ENCODE measurements at places on chromosomes 4 and X.

DNA sequence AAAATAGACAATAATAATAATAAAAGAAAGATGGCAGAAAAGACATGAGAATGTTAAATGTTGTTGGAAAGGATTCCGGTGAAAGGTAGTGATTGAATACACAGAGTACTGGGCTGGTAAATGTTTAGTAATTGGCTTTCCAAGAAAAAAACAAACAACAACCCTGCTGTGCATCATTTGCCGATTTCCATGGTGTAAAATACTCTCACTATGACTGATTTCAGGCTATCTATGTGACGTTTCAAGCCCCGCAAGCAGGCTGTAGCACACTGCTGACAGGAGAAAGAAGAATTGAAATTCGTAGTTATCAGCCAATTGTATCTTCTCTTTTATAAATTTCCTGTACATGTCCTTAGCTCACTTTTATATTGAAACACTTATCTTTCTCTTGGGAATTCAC is 13.6 kb upstream of the SEPTIN6 start:
- DNase-seq, result no peak

DNA sequence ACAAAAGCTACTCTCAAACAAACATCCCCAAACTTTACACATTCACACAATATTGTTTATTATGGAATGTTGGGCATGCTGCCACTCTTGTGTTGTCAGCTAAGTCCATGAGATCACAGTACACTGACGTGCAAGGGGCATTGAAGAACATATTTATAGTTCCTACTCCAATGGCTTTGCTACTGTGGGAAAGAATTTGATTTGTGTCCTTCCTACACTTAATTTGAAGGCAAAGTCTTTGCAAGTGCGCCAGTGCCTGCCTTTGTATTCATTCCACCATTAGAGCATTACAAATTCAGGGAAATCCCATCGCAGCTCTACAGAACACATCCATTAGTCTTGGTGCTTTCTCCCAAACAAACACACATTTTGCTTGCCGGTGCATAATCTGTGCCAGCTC is 45.4 kb upstream of the FTHL17 start:
- no peak for DNase-seq

DNA sequence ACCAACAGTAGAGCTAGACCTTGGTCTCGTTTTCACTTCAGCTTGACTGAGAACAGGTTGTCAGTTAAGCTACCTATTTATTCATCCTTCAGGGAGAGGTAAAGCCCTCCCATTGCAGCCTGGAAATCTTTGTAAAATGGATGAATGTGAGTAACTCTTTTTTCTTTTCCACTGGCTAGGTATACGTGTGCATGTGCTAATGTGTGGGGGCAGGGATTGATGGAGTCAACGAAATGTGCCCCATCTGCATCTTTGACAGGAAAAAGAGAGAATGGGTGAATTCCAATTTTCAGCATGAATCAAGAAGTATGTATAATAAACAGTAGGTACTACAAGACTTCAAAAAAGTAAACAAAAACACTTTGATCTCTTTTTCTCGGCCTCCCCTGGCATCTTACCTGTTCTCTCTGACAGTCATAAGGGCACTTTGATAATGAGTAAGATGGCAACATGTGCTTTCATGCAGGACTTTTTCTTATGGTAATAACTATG is at the start of gene IL21:
Gene IL21 (minus strand): TSS at position 51 of the 492 bp plus-strand sequence. CDS start 55 bp downstream, outside the sequence.
- no peak for DNase-seq

- no peak for DNase-seq
These were observed 81.1 kb downstream of the EFNB1 start for GRCh38 chrX:68909945-68910344.

DNA sequence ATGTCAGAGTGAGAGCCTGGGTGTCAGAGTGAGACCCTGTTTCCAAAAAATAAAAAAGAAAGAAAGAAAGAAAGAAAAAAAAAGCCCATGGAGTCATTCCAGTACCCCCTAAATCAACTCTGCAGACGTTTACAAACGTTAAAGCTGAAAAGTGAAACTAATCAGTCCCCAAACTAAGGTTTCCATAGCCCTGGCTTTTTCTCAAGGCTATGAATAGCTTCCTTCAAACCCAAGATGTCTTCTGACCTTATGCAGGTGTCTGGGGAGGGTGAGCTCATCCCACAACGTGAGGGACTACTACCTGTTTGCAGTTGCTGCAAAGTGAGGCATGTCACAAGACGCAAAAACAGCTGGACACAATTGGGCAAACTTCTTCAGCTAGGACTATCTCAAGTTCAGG is 144.0 kb downstream of the SH3KBP1 start:
- no peak for DNase-seq

- DNase-seq, result no peak
These were observed 67.0 kb upstream of the AGA start for GRCh38 chr4:177509226-177509745.

- no peak for DNase-seq
These were observed 32.8 kb downstream of the GATB start for GRCh38 chr4:151728006-151728405.

- no peak for DNase-seq
These were observed 88.6 kb downstream of the SLC9A7 start for GRCh38 chrX:46670316-46670715.

DNA sequence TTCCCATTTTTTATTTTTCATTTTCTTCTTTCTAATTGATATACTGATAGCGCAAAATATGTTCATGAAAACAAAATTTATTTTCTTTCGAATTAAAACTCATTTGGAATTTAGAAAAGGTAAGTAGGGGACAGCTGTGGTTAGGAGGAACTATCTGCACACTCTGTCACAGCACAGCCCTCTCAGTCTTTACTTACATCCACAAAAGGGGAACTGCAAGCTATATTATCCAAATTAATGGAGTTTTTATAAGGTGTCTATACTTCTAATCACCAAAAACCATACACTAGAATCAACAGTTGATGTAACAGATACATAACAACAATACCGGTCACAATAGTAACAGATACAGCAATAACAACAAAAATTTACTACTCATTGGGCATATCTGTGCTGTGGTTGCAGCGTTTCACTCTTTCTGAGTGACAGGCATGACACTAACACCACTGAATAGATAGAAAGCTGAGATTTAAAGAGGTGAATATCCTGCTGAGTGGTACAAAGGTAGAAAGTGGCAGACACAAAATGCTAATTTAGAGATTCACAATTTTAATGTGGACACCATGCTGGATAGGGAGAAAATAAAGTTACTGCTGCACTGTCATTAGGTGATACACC is 160.7 kb downstream of the PPP3CA start:
- peak; percentile 18 for DNase-seq

- no peak for DNase-seq
These were observed 108.8 kb upstream of the IGSF1 start for GRCh38 chrX:131397891-131398290.

GRCh38 chrX:10195947-10196346 is 39.2 kb downstream of the CLCN4 start:
- no peak for DNase-seq

DNA sequence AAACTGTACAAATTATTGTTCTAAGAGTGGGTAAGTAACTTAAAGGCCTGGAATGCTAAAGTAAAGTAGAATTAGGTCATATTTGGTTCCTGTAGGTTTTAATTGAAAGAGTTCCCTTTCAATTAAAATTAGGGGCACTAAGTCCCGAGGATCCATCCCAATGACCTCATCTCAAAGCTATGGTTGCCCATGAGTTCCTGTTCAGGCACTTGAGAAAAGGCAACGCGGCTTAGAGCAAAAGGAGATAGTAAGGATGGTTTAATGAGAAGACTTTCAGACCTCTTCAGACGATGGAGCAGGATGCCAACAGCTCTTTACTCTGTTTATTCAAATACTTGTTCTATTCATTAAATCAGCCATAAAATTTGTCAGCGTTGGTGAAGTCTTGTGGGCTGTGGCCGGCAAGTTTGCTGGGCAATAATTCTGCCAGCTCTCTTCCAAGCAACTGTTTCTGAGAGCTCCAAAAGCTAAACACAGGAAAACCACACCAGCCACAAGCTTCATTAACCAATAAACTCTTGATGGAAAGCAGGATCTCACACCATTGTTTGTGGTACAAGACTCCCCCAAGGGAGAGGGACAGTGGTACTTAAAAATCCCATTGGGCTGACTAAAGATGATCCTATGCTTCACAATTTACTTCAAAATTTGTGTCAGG is 167.4 kb downstream of the COL4A6 start:
- no peak for DNase-seq

- no peak for DNase-seq
These were observed 244.2 kb downstream of the BCOR start for GRCh38 chrX:39853417-39854030.

- DNase-seq, result no peak
These were observed 4.2 kb upstream of the PDHA2 start for GRCh38 chr4:95835672-95836071.

DNA sequence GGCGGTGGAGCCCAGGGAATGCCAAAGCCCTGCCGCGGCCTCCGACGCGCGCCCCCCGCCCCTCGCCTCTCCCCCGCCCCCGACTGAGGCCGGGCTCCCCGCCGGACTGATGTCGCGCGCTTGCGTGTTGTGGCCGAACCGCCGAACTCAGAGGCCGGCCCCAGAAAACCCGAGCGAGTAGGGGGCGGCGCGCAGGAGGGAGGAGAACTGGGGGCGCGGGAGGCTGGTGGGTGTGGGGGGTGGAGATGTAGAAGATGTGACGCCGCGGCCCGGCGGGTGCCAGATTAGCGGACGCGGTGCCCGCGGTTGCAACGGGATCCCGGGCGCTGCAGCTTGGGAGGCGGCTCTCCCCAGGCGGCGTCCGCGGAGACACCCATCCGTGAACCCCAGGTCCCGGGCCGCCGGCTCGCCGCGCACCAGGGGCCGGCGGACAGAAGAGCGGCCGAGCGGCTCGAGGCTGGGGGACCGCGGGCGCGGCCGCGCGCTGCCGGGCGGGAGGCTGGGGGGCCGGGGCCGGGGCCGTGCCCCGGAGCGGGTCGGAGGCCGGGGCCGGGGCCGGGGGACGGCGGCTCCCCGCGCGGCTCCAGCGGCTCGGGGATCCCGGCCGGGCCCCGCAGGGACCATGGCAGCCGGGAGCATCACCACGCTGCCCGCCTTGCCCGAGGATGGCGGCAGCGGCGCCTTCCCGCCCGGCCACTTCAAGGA is at the start of gene FGF2:
Gene FGF2 (plus strand): TSS at position 279 of the 705 bp plus-strand sequence. CDS start 344 bp downstream, at position 623.
- DNase-seq, result peak; percentile 11

DNA sequence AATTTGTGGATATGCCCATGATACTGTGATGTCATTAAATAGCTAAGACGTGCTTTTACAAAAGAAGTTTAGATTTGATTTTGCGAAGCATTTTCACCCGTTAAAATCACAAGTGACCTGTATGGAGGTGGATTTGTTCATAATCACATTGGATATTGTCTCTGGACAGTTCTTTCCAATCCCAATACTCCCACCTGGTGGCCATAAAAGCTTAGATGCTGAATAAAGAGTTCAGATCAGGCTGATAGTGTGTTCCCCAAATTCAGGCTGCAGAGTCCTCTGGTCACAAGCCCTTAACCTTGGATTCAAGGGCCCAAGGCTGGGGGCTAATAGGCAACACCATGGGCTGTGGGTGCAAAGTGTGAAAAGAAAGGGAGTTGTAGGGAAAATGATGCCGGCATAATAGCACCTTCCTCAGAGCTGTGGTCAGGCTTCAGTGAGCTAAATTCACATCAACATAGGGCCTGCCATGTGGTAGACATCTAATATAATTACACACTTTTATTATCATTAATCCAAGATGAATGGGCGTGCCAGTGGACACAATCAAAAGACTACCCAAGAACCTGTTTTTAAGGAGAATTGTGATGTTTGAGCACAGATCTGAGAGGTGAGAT is 28.1 kb downstream of the SMIM43 start:
- no peak for DNase-seq

DNA sequence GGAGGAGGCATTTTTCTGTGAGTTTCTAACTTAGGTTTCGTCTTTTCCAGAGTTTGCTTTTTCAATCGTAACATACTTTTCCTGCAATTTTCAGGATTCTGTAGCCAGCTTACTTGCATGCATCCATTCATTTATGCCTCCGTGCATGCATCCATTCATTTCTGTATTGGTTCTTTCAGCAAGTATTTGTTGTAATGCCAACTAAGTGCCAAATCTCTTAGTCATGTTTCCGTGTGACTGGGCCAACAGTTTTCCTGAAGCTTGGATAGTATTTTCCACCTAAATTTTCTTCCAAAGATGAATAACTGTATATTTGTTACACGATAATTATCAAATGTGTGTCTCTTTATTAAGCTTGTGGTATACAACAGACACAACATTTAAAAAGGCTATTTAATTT is 41.5 kb downstream of the CBLL2 start:
- no peak for DNase-seq

GRCh38 chr4:86091201-86091600 is 268.7 kb downstream of the MAPK10 start:
- DNase-seq, result no peak
